ENCODE measurements at places on chromosomes 11 and 22.

GRCh38 chr11:8289492-8289918 lies 25.8 kb upstream of the LMO1 start:
- DNase-seq, result no peak

GRCh38 chr11:71472357-71472885 lies 19.4 kb downstream of the NADSYN1 start:
- no peak for DNase-seq

GRCh38 chr11:119120639-119121007 lies 757 bp upstream of the HINFP start:
- no peak for DNase-seq

DNA sequence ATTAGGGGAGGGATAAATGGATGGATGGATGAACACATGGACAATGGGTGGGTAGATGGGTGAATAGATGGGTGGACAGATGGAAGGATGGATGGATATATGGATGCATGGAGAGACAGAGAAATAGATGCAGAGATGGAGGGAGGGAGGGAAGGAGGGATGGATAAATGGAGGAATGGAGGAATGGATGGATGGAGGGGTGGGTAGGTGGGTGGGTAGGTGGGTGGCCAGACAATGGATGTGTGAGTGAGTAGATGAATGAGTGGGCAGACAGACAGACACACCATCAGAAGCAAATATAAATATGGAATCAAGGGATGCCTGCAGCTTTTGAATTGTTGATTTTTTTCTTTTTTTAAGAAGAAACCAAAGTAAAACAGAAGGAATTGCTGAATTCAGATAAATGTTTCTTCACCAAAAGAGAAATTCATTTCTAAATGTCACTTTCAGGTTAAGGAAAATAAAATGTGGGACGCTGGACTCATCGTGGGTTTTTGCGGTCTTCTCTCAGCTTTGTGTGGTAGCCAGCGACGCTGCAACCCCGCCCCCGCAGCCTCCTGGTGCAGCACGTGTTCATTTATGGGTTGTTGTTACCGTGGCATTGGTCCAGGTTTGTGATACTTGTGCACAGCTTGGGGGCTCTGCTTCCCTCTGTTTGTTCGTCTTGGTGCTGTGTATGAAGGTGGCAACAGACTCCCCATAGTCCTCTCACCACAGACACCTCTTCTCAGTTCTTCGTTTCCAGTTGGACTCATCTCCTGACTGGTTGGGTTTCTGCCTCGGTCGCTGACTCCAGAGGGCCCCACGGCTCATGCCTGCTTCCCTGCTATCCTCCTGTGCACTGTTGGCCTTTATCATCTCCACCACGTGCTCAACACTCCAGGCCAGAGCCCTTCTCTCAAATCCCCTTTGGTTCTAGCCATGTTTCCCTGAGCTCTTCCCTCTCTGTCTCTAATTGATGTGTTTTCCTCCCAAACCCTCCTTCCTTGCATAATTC lies 76.4 kb downstream of the CDKN1C start:
- no peak for DNase-seq

- no peak for DNase-seq
Observed at GRCh38 chr11:9575260-9576240, 2.1 kb downstream of the WEE1 start.
